ENCODE measurements at places on chromosomes 7 and 10. TPM values are rescaled to one million over a fixed set of nuclear protein-coding genes. Genes with fewer than 3 reads are reported as not detected.

Gene IFRD1
- total RNA-seq = 54.5 TPM

Gene TSPAN12
- total RNA-seq = not detected

Gene UBE2D4
- 10.2 TPM for total RNA-seq

Gene PLAU
- total RNA-seq = 0.41 TPM

Data from activated CD8-positive, alpha-beta T cell treated with anti-CD3 and anti-CD28 coated beads for 36 hours (primary cell).